Aorta (tissue), 5 donors: ENCODE measurements at places on chromosomes 7 and 10. TPM values are rescaled to one million over a fixed set of nuclear protein-coding genes. Genes with fewer than 3 reads are reported as not detected.

DNA sequence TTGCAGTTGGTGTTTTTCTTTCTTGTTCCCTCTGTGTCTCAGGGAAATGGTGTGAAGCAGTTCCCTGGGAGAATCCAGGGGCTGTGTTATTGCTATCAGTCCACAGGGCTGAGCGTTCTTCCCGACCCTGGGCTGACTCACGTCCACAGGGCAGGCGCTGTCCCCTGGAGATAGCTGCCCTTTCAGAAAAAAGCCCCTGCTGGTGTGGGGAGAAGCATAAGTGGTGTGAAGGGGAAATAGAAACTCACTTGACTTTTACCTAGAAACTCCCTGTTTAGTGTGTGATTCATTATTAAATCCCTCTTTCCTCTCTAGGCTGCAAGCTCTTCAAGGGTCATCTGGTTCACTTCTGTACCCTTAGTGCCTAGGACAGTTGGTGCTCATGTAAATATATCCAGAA is 63.3 kb upstream of the SMNDC1 start:
- no peak for DNase-seq

Gene ATRNL1
- 2.7 TPM for polyA plus RNA-seq

DNA sequence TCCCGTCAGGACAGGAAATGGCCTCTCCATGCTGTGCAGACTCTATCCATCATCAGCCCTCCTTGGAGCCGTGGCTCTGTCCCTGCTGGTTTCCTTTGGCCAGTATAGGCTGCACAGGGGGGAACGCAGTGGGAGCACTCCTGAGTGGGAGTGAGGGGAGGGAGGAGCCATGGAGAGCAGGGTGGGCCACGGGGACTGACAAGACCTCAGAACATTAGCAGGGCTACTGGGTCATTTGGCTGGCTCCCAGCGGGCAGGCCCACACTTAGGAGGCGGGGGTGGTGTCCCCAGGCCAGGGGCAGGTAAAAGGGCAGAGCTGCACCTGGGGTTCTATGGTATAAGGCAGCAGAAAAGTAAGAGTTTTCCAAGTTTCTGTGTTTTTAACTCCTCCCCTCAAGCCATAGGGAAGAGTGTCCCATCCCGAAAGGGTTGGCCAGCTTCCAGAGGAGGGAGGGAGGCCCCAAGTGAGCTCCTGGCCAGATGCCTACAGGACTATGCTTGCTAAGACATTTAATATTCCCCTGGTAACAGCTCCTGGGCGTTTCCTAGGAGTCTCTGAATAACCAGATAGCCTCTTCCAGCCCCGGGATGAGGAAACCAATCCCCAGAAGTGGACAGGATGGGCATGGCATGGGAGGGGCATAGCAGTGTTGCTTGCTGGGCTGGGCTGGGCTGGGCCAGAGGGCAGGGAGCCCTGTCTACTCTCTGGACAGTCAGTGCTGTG is 5.5 kb upstream of the OPN4 start:
- DNase-seq, result no peak

GRCh38 chr10:7186387-7187018 is 224.3 kb downstream of the SFMBT2 start:
- DNase-seq, result no peak

Gene REPIN1
- 44.9 TPM for polyA plus RNA-seq

DNA sequence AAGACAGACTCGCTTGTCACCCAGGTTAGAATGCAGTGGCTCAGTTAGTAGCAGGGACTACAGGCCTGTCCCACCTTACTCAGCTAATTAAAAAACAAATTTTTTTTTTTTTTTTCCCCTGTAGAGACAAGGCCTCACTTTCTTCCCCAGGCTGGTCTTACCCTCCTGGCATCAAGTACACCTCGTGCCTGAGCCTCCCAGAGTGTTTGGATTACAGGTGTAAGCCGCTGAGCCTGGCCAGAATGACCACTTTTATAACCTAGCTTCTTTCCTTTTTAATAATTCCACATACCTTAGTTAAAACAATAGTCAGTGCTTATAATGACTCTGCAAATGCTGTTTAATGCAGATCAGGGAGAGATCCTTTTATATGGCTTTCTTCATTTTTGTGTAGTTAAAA is 31.3 kb downstream of the RSBN1L start:
- DNase-seq, result no peak

DNA sequence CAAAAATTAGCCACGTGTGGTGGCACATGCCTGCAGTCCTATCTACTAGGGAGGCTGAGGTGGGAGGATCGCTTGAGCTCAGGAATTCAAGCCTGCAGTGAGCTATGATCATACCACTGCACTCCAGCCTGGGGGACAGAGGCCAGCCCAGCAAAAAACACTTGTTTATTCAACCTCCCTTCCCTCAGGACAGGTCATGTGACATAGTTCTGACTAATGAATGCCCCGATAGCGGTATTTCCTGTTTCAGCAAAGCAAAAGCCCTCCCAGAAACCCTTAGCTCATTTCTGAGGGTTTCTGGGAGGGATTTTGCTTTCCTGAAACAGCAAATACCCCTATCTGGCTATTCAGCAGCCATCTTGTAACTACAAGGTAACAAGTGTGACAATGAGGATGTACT is 157.1 kb downstream of the GATA3 start:
- no peak for DNase-seq

GRCh38 chr7:28054531-28055160 is 125.9 kb downstream of the JAZF1 start:
- no peak for DNase-seq

DNA sequence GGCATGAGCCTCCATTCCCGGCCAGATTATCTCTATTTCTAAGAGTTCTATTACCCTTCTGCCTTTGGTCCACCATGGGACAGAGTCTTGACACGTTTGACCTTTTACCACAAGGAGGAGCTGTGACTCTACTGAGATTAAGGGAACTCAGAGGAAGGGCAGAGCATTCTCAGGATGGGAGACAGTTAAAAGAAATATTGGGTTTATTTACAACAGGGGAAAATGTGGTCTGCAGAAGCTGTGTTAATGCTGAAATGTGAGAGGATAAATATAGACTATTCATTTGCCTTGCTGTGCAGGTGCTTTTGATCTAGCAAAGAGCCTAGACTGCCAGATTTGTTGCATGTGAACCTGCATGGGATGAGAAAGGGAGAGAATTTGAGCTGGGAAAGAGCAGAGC is 45.8 kb upstream of the PRSS58 start:
- DNase-seq, result no peak

Gene MMRN2
- 8.5 TPM for polyA plus RNA-seq

DNA sequence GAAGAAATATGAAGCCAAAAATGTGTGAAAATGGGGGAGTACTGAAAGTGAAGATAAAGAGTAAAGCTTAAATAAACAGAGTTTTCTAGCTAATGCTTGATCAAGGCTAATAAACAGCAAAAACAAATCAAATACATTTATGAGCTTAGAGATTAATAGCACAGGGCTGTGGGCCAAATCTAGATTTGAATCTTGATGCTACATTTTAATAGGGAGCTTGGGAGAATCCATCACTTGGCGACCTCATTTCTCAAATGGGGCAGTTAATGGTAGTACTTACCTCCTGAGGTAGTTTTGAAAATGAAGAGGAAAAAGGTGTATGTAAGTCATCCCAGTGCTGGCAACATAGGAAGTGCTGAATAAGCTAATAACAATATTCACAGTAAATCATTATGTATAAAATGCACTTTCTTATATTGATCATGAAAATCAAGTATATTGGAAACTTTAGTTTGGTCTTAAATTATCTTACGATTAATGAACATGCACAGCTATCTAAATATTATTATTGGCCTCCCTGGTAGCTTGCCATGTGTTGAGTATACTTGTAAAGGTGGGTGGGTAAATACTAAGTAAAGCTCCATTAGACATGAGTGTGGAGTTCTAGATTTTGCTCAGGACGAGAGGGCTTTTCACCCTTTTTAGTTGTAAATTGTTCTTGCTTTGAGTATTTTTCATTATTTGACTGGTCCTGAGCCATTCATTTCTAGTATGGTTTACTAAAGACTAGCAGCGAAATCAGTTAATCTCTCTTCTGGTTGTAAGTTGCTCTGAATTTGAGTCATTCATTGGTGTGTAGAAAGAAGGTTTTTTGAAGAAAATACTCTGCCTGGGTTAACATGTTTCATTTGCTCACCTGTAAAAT is 5.1 kb downstream of the BICC1 start:
- no peak for DNase-seq

Gene EPDR1
- polyA plus RNA-seq, result 44.0 TPM

GRCh38 chr10:23095966-23096801 is 805 bp downstream of the MSRB2 start:
- peak; percentile 73 for DNase-seq

Gene TBATA
- not detected for polyA plus RNA-seq

Gene GPC2
- polyA plus RNA-seq, result 0.63 TPM

GRCh38 chr10:68237173-68237572 is 5.3 kb upstream of the ATOH7 start:
- DNase-seq, result no peak

- no peak for DNase-seq
Observed at GRCh38 chr7:103809229-103809994, 180.0 kb downstream of the RELN start.

Gene DOCK4
- 2.9 TPM for polyA plus RNA-seq

DNA sequence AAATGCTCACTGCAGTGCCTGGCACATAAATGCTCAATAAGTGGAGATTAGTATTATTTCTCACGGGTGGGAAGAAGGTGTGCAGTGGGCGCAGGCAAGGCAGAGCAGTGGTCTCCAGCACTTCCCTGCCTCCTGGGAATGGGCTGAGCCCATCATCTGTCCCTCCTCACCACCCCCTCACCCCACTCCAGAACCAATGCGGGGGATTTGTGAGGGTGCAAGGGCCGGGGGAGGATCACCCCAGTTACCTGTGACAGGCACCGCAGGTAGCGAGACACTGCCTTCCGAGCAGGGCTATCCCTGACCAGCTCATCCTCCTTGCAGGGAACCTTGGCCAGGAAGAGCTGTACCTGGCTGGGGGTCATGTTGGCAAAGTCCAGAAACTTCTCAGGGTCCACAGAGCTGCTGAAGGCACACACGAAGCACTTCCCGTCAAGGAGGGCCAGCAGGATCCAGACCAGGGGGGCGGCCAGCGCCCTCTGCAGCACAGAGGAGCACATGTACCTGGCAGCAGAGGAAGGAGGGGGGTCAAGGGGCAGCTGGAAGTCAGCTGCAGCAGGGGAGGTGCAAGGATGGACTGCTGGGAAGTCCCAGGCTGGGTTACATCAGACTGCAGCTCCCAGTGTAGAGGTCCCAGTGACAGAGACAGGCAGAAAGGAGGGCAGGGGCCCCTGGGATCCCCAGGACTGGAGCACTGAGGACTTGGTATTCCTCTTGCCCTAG is 2.8 kb downstream of the CALHM3 start:
- DNase-seq, result peak; percentile 73

- DNase-seq, result no peak
Observed at GRCh38 chr10:124448696-124449169, 1.1 kb downstream of the NKX1-2 start.

DNA sequence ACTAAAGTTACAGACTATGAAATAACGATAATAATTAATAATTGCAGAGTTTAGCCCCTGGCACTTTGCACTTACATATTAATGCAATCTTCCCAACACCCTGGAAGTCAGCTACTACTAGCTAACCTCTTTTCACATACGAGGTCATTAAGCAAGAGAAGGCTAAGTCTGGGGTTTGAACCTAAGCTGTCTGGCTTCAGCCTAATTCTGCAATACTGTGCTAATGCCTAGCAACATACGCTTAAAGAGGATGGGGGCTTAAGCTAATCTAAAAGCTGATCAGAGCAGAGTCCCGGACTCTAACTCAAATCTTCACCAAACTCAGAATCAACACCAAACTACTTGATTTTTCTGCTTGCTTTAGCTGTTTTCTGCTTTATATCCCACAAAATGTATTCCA is 168.7 kb upstream of the GNAI1 start:
- DNase-seq, result no peak

- no peak for DNase-seq
Observed at GRCh38 chr7:139265673-139266072, 34.6 kb downstream of the UBN2 start.

Gene VWDE
- not detected for polyA plus RNA-seq

Gene HOGA1
- 3.9 TPM for polyA plus RNA-seq

GRCh38 chr10:120456626-120457430 is at the start of gene PLPP4:
PLPP4 (plus strand) TSS chr10:120457227; CDS start chr10:120457306, 79 bp downstream.
- no peak for DNase-seq

GRCh38 chr10:8336629-8337331 is 282.3 kb downstream of the GATA3 start:
- no peak for DNase-seq

GRCh38 chr10:74981831-74982633 is 129.4 kb upstream of the SAMD8 start:
- DNase-seq, result no peak

Gene ZNF92
- 2.5 TPM for polyA plus RNA-seq

- no peak for DNase-seq
Observed at GRCh38 chr7:44395067-44395466, 69.7 kb upstream of the CAMK2B start.

- no peak for DNase-seq
Observed at GRCh38 chr10:77400033-77400432, 237.6 kb downstream of the KCNMA1 start.

- DNase-seq, result no peak
Observed at GRCh38 chr7:70132226-70132851, 534.1 kb downstream of the AUTS2 start.

Gene TUBAL3
- 0.28 TPM for polyA plus RNA-seq

Gene SFTPA1
- 0.59 TPM for polyA plus RNA-seq
